Hindlimb muscle (tissue), 1 donor: ENCODE measurements at places on chromosomes 13 and 19.
A peak's percentile ranks its signal among the peaks of the same experiment; 100 is the strongest.

- no peak for DNase-seq
These were observed 242.8 kb downstream of the ENOX1 start for GRCh38 chr13:43544011-43544410.

GRCh38 chr19:44988896-44989556 is 12.2 kb upstream of the RELB start:
- no peak for DNase-seq

- DNase-seq: peak; percentile 18
These were observed 108.8 kb downstream of the KCTD15 start for GRCh38 chr19:33905473-33905936.

DNA sequence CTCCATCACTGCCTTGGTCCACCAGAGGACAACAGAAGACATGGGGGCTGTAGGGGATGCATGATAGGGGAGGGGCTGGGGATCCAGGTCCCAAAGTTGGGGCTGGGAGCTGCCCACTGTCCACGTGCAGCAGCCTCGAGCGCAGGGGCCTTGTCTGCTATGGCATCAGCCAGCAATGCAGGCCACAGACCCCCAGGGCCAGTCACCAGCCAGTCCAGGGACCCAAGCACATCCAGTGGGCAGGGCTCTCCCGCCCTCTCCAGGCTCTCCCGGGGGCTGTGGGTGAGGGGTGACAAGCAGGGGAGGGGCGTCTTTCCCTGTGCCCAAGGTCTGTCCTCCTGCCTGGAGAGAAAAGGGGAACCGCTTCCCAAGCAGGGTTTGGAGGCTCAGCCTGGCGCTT is 32.8 kb downstream of the PEPD start:
- DNase-seq: no peak

GRCh38 chr19:3692141-3693024 is 7.9 kb downstream of the PIP5K1C start:
- no peak for DNase-seq

GRCh38 chr19:6105444-6105843 is 4.9 kb downstream of the RFX2 start:
- DNase-seq: no peak

- DNase-seq: no peak
These were observed 163.3 kb downstream of the KDM4B start for GRCh38 chr19:5132206-5132560.

- DNase-seq: no peak
These were observed 844 bp downstream of the ZNF543 start for GRCh38 chr19:57321116-57321515.

DNA sequence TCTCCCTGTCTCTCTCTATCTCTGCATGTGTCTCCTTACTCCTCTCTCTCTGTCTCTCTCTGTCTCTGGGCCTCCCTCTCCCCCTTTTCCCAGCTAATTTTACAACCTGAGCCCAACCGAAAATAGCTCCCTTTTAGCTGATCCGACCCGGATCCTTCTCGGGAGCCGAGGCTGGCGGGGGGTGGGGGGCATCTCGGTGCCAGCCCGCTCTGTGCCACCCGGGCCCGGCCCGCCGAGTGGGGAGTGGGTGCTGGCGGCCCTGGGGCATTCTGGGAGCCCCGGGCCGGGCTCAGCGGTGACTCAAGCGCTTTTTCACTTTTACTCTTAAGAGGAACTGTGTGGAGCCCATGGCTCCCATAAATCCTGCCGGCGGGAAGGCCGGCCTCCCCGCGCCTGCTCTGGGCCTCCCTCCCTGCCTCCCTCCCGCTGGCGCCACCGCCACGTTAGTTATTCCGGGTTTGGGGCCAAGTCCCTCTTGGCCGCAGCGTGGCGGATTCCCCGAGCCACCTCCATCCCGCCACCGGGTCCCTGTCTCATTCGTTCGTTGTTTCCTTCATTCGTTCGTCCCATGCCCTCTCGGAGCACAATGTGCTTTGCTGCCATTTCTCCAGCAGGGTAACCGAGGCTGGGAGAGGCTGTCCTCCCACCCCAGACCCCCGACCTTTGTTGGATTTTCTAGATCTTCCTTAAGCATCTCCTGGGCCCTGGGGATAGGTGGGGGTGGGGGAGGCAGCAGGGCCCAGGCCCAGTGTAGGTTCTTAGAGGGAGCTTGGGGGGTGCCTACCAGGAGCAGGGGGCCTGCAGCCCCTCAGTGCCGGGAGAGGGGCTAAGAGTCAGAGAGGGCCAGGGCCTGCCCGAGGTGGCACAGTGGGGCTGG is 3.2 kb downstream of the NFIC start:
- peak; percentile 72 for DNase-seq

DNA sequence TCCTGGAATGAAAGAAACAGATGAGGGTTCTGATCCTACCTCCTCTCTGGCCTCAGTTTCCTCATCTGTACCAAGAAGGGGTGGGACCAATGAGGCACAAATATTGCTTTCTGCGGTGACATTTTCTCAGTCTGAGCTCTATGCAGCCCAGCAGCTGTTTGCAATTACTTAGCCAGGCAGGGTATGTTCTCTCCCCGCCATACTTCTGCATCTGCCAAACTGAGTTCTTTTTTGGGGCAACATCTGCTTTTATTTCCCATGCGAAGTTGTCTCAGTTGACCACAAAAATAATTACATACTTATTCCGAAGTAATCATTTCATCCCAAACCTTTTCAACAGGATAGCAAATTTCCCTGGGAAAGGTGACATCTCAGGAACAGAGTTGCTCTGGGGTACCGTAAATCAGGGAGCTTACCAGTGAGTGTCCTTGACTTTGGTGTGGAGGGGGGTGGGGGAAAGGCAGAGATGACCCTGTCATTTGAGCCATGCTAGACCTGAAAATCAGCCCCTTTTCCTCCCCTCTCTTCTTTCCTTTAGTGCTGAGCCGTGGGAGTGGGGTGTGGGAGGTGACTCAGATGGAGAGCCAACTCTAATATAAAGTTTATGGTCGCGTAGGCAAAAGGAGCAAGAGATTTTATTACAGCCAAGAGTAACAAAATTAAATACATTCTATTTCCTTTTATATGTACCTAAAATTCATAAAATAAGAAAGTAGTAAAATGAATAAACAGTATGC is 165.7 kb upstream of the KL start:
- DNase-seq: no peak

DNA sequence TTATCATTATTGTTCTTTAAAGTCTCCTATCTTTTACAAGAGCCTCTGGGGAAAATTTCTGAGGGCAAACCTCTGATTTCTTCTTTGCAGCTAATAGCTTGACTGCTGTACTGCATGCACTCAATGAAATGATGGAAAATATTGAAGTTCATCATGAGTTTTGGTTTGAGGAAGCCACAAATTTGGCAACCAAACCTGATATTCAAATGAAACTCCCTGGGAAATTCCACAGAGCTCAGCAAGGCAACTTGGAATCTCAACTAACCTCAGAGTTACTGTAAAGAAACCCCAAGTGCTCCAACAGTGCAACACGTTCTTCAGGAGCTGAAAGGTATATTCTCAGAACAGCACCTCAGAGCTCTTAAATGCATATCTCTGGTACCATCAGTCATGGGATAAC is 14.2 kb upstream of the RNF6 start:
- DNase-seq: no peak

GRCh38 chr19:15934332-15935078 is at the start of gene CYP4F11:
Gene CYP4F11 (minus strand): TSS chr19:15934529. CDS start chr19:15934408, 121 bp downstream.
- no peak for DNase-seq

- no peak for DNase-seq
These were observed 102.6 kb downstream of the DOCK9 start for GRCh38 chr13:98875146-98875729.

DNA sequence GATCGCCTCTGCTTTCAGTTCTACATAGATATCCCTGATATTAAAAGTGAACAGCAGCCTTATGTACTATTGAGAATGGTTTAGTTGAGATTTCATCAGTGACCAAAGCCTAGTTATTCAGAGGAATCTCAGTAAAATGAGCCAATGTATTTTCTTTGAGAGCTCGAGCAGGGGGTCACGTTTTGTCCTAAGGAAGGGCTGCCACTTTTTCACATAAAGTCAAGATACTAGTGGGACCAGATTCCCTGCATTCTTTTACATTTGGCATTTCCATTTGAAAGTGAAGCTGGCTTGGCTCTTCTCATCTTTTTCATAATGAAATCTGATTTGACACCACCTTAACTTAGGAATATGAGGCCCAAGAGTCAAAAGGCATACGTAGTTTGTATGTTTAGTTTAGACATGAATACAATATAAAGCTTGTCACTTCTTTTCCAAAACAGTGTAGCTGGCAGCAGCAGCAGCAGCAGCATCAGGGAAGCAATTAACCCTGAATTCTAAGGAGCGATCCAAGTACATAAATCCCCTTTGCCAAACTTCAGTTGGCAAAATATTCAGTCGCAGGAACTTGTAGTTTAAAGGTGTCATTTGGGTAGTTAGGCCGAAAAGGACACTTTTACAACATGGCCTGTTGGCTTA is 1752.2 kb upstream of the PCDH20 start:
- no peak for DNase-seq

GRCh38 chr19:41377977-41378709 is 1.8 kb downstream of the TMEM91 start:
- no peak for DNase-seq

DNA sequence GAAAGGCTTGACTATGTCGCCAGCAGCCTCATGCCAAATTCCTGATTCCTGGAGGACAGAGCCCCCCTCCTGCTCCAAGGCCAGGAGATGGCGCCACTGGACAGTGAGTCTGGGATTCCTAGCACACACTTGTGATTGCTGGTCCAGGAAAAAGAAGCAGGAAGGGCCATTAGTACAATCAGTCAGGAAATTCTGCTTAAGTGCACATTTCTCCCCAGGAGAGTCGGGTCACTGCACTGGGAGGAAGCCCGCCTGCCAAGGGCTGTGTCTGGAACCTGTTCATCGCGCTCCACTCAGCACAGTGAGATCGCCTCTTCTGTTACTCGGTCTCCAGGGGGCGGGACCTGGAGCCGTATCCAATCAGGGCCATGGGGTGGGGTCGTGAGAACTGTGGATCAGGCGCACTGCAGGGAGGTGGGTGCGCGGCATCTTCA is 65.1 kb downstream of the ZNF823 start:
- peak; percentile 52 for DNase-seq

DNA sequence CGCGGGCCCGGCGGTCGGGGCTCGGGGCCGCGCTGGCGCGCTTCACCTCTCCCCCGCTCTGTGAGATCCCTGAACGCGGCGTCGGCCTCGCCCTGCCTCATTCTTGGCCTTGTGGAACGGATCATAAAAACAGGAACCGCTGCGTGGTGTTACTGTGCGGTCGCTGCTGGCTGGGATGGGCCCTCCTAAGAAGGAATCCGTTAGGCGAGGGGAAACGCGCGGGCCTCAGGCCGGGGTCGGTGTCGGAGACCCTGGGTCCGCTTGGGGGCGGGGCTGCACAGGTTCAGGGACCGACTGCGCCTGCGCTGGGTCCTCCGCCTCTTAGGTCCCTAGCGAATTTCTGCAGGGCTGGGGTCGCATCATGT is 381 bp downstream of the CKAP2 start:
- DNase-seq: peak; percentile 80

DNA sequence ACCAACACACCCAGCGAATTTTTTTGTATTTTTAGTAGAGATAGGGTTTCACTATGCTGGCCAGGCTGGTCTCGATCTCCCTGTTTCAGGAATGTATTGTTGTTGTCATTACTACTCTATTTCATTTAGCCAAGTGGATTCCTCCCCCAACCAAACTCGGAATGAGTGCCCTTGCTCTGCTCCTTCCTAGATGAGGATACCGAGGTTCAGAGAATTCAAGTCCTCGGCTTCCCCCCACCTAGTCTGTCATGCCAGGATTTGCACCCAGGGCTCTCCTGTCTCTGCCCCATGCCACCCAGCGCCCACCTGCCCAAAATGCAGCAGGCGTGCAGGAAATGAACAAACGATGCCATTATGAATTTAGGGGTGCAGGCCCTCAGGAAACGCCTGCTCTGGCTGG is 3.5 kb upstream of the SPACA4 start:
- DNase-seq: no peak

DNA sequence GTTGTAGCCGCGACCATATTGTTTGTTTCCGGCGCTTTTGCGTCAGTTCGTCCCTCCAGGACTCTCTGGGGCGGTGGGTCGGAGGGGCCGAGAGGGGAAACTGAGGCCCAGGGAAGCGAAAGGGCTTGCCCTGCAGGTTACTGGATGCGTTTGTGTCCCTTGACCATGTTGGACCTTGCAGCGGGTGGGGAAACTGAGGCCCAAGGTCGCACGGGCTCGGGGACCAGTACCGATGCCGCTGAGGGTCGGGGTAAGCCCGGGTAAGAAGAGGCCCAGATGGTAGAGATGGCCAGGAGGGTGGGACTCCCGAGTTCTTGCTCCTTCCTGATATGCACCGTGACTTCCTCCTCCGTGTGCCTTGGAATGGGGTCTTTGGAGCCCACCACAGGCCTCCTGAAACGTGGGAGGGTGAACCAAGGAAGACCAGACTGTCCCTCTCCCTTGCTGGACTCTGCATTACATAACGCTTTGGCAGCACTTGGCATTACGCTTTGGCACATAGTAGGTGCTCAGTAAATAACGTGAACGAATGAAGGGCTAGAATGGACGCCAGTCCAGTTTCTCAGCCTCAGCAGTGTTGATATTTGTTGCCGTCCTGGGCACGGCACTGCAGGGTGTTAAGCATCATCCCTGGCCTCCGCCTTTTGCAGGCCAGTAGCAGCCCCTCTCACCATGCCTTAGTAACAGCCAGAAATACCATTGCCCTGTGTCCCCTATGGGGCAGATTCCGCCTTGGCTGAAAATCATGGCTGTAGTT is 743 bp downstream of the CHAF1A start:
- DNase-seq: no peak

DNA sequence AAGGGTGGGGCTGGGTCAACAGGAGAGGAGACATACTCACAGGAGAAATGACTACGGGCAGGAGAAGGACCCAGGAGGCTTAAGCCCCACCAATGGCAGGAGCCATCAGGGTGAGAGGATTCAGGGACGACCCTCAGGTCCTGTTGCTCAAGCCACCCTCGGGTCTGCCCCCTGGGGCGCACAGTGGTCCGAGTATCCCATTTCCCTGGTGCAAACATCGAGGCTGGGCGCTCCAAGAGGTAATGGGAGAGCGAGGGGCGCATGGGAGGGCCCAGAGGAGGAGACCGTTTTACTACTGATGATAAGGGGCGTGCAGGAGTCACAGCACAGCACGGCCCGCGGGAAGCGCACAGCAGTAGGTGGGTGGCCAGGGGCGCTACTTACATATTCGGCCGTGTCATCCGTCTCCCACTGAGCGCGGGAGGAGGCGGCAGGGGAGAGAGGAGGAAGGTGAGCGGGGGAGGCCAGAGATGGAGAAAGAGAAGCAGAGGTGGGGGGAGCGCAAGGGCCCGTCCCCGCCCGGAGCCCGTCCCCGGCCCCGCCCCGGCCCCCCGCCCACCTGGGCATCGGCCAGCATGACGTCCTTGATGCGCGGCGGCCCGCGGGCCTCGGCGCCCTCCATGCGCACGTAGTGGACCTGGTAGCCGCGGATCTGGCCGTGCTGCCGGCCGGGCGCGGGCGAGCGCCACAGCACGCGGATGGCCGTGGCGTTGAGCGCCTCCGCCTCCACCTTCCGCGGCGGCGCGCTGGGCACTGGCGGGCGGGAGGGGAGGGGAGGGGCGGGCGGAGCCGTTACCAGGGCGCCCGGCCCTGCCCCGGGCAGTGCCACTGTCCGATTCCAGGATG is 111.5 kb downstream of the PTPRS start:
- DNase-seq: no peak

DNA sequence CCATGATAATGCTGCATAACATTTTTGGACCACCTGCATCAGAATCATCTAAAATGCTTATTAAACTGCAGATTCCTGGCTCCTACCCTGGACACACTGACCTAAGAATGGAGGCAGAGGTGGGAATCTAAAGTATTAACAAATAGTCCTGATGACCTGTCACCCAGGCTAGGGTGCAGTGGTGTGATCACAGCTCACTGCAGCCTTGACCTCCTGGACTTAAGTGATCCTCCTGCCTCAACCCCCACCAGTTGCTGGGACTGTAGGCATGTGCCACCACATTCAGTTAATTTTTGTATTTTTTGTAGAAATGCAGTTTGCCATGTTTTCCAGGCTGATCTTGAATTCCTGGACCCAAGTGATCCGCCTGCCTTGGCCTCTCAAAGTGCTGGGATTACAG is 43.3 kb downstream of the LMO7 start:
- no peak for DNase-seq
